WTC11 (cell line): ENCODE measurements at places on chromosomes 12 and 14. TPM values are rescaled to one million over a fixed set of nuclear protein-coding genes. Genes with fewer than 3 reads are reported as not detected.

DAO gene
- total RNA-seq, result 0.17 TPM in 1 of 3 replicates, not detected in the others

NKX2-1 gene
- total RNA-seq, result 0.16 to 0.18 TPM in 2 of 3 replicates, not detected in the other

APOLD1 gene
- 0.44 to 1.1 TPM (median 0.62 TPM) in 3 replicates for total RNA-seq

IGF1 gene
- total RNA-seq, result 0.05 TPM in 1 of 3 replicates, not detected in the others

GRCh38 chr14:68440820-68441219 lies 352.0 kb downstream of the ZFP36L1 start:
- H3K4me1 ChIP-seq, result peaks cover 15% of the 10 kb centered on the region
- no peak for DNase-seq
- H3K36me3 ChIP-seq, result peaks cover 3% of the 10 kb centered on the region; the same call in 1 of the 2 replicates
- no peak overlapping the region for H3K27ac ChIP-seq
- H3K27me3 ChIP-seq, result no peaks in the 10 kb centered on the region
- no peak overlapping the region for H3K4me3 ChIP-seq

DNA sequence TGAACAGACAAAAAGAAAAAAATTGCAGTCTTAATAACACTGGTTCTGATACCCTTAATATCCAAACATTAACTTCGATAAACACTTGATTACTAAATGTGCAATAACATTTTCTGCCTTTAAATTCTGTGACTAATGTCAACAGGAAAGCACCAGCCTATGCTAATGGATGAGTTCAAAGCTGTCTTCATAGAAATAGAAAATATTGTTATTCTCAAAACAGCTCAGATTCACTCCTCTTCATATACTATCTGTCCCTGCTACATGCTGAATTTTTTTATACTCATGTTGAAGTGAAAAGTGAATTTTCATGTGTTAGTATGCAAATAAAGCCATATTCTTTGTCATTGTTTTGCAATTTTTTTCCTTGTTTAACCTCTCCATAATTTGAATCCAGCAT lies 13.9 kb downstream of the TAS2R43 start:
- DNase-seq, result no peak
- H3K27me3 ChIP-seq, result peaks cover 7% of the 10 kb centered on the region
- no peak overlapping the region for H3K27ac ChIP-seq
- peaks cover 13% of the 10 kb centered on the region for H3K36me3 ChIP-seq
- no peak overlapping the region for H3K4me3 ChIP-seq

- H3K4me1 ChIP-seq, result 0 out of 2 replicates have a peak, but pooled peaks cover 3% of the 10 kb centered on the region
- DNase-seq, result no peak
- no peaks in the 10 kb centered on the region for H3K27me3 ChIP-seq
- no peak overlapping the region for H3K4me3 ChIP-seq
- H3K36me3 ChIP-seq, result no peaks in the 10 kb centered on the region
- no peak overlapping the region for H3K27ac ChIP-seq
Observed at GRCh38 chr14:56100556-56100955, 17.7 kb upstream of the PELI2 start.

DNA sequence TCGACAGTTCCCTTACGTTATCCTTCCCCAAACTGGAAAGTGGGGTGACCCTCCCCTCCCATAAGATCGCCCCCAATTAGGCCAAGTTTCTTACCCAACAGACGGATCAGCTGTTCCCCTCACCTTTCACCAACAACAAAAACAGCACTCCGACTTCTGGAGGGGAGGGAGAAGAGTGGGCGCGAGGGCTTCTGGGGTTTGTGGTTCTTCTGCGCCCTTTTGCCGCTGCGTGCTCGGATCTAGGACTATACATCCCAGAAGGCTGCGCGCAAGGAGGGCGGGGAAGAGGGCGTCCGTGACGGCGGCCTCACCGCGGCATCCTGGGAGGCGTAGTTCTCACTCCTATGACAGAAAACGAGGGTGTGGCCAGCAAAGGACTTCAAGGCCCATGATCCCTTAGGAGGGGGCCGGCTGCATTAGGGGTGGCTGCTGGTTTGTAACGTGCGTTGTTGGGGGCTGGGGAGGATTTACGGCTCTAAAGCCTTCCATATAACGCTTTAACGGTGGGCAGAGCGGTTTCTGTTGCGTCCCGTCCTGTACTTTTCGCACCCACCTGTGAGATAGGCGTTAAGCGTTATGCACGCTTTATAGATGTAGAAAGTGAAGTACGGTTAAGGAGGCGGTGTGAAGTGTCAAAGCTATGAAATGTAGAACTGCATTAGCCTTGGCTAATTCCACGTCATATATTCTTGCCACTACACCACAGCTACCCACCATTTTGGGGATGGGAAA lies at the start of gene CALCOCO1:
TSS of gene CALCOCO1 (minus strand) at position 143 of the 732 bp plus-strand sequence. CDS start 2,210 bp downstream, outside the sequence.
- DNase-seq, result peak; percentile 98
- peak within 1 kb of the TSS; percentile 94 for H3K4me3 ChIP-seq
- H3K36me3 ChIP-seq, result no peaks in the 10 kb centered on the region
- H3K27me3 ChIP-seq, result peaks cover 3% of the 10 kb centered on the region; the same call in 1 of the 2 replicates
- peaks cover 27% of the 10 kb centered on the region for H3K4me1 ChIP-seq

GRCh38 chr12:92953747-92954146 lies 24.7 kb upstream of the EEA1 start:
- H3K4me3 ChIP-seq, result no peak overlapping the region
- H3K27me3 ChIP-seq, result 0 out of 2 replicates have a peak, but pooled peaks cover 3% of the 10 kb centered on the region
- no peak for DNase-seq
- H3K36me3 ChIP-seq, result peaks cover 21% of the 10 kb centered on the region
- no peak overlapping the region for H3K27ac ChIP-seq

GRCh38 chr14:104467236-104467635 lies 112.3 kb upstream of the C14orf180 start:
- peaks cover 20% of the 10 kb centered on the region for H3K27me3 ChIP-seq
- no peaks in the 10 kb centered on the region for H3K36me3 ChIP-seq
- H3K27ac ChIP-seq, result no peak overlapping the region
- no peak for DNase-seq
- no peak overlapping the region for H3K4me3 ChIP-seq

DNA sequence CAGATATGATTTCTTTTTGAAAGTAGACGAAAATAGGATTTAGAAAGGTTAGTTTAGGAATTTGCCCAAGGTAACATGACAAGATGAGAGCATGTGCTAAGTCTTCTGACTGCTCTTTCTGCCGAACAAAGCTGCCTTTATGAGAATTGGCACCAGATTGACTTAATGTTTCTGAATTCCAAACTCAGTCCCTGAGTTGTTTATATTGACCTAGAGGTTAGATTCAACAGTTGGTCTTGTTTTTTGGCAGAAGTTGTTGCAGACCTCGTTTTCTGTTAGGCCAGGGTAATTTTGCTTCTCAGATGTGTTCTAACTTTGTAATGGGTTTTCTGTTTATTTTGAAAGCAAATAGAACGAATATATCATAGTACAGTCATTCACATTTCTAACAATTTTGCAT lies 61.5 kb upstream of the LRTM2 start:
- no peak for DNase-seq
- H3K4me1 ChIP-seq, result peaks cover 17% of the 10 kb centered on the region
- no peaks in the 10 kb centered on the region for H3K27me3 ChIP-seq

DNA sequence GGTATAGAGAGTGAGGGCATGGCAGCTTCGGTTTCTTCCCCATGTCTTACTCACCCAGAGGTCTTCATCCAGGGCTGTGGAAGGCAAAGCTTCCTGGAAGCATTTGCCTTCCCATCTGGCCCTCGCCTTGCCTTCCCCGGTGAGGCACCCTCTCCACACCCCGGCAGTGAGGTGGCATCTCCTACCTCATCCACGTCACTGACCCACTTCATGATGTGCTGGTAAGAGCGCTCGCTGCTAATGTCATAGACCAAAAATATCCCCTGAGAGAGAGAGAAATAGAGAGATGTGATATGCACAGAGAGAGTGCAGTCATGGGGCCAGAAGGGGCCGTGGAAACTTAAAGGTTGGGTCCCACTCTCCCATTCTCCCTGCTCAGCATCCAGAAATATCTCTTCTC lies 8.3 kb upstream of the GPX2 start:
- peaks cover 18% of the 10 kb centered on the region for H3K4me1 ChIP-seq
- no peaks in the 10 kb centered on the region for H3K27me3 ChIP-seq
- no peak for DNase-seq
- H3K4me3 ChIP-seq, result no peak overlapping the region
- peaks cover 23% of the 10 kb centered on the region for H3K36me3 ChIP-seq
- no peak overlapping the region for H3K27ac ChIP-seq

DNA sequence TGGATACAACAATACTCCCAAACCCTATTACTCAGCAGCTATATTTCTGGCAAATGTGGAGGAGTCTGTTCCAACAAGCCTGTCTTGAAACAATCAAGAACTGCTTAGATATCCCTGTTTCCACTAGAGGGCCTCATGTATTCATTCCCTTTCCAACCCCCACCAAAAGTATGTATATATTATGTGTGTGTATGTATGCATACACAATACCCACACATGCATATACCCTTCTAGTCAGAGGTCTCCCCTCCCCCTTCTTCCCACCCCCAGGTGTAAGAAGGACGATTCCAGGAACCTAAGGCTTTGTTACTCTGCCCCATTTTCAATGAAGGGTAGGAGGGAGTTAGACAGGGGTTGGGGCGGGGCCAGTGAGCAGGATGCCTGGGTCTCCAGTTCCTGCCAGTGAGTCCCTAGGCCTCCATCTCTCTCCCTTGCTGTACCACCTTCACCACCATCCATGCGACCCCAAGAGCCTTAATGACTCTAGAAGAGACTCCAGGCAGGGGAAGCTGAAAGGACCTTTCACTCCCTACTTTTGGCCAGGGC lies at the start of gene DGKA:
TSS of gene DGKA (plus strand) at position 392 of the 546 bp plus-strand sequence. CDS start 5,342 bp downstream, outside the sequence.
- peaks cover 40% of the 10 kb centered on the region for H3K4me1 ChIP-seq
- H3K27me3 ChIP-seq, result peaks cover 48% of the 10 kb centered on the region
- peak within 1 kb of the TSS; percentile 91 for H3K27ac ChIP-seq
- DNase-seq, result peak; percentile 55

GRCh38 chr12:1801303-1801975 lies 18.9 kb upstream of the LRTM2 start:
- no peaks in the 10 kb centered on the region; the same call in 1 of the 2 replicates for H3K27me3 ChIP-seq
- no peaks in the 10 kb centered on the region for H3K36me3 ChIP-seq
- no peak overlapping the region for H3K4me3 ChIP-seq
- no peak overlapping the region for H3K27ac ChIP-seq

GRCh38 chr12:122435186-122435585 lies 12.7 kb upstream of the CLIP1 start:
- no peak overlapping the region for H3K4me3 ChIP-seq
- H3K4me1 ChIP-seq, result no peaks in the 10 kb centered on the region
- H3K36me3 ChIP-seq, result no peaks in the 10 kb centered on the region

DNA sequence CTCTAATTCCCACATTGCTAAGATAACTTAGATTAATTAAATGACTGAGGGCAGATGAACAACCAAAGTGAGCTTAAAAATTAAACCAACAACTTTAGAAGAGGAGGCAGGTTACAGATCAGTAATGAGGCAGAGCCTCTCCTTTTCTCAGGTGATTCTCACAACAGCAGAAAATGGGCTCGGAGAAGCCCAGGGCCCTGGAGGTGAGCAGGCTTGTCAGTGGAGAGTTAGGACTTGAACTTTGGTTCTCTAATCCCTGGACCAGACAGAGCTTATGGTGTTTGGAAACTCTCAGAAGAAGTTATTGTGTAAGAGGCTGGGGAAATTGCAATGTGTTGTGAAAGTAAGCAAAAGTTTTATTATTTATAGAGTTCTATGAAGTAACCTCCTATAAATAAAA lies 2.8 kb downstream of the TRHDE start:
- H3K27ac ChIP-seq, result no peak overlapping the region
- H3K27me3 ChIP-seq, result peaks cover 56% of the 10 kb centered on the region
- H3K36me3 ChIP-seq, result no peaks in the 10 kb centered on the region
- no peak for DNase-seq

DNA sequence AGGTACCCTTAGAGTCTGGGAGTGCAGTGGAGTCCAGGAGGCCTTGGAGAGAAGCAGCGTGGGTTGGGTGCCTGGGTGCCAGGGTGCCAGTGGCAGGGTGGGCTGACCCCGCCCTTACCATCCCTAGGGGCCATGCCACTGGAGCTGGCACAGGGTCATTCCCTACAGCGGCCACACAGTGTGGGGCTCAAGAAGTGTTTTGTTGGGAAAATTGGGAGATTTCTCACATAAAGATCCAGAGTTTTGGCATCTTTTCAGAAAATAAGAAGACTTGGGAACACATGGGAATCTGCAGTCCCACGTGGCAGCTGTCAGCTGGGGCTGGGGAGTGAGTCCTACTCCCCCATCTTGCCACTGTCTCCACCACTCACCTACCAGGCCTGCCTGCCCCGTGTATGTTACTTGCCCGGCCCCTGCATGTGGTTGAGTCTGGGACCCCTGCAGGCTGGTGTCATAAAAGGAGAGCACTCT lies 4.2 kb downstream of the VASH1 start:
- H3K4me1 ChIP-seq, result peaks cover 30% of the 10 kb centered on the region
- H3K27ac ChIP-seq, result no peak overlapping the region
- peaks cover 51% of the 10 kb centered on the region for H3K27me3 ChIP-seq
- no peak for DNase-seq
- no peaks in the 10 kb centered on the region for H3K36me3 ChIP-seq

- DNase-seq, result peak; percentile 51
- H3K27me3 ChIP-seq, result peaks cover 14% of the 10 kb centered on the region
- peaks cover 46% of the 10 kb centered on the region for H3K4me1 ChIP-seq
- peak overlapping the region; percentile 21 for H3K4me3 ChIP-seq
- no peaks in the 10 kb centered on the region for H3K36me3 ChIP-seq
- H3K27ac ChIP-seq, result no peak overlapping the region
Observed at GRCh38 chr14:31934767-31935266, 142.3 kb upstream of the ARHGAP5 start.

DNA sequence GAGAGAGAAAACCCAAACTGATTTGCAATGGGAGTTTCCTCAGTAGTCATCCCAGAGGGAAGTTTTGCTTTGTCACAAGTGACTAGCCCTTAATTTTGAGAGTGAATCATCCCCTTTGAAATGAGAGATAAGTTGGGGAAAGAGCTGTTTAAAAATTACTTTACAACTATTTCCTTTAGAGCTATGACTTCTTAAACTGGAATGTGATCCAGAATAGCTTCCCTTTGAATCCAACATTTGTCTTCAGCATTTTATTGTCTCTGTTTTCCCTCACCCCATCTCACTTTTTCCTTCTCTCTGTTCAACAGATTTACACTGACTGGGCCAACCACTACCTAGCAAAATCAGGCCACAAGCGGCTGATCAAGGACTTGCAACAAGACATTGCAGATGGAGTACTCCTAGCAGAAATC lies 109.3 kb downstream of the NAV3 start:
- H3K4me1 ChIP-seq, result peaks cover 7% of the 10 kb centered on the region; the same call in 1 of the 2 replicates
- no peak overlapping the region for H3K4me3 ChIP-seq
- H3K27me3 ChIP-seq, result no peaks in the 10 kb centered on the region
- DNase-seq, result no peak
- H3K36me3 ChIP-seq, result no peaks in the 10 kb centered on the region

GRCh38 chr12:1204581-1205121 lies 213.6 kb downstream of the ERC1 start:
- no peak for DNase-seq
- peaks cover 4% of the 10 kb centered on the region for H3K36me3 ChIP-seq
- H3K27ac ChIP-seq, result no peak overlapping the region
- no peaks in the 10 kb centered on the region for H3K27me3 ChIP-seq
- H3K4me1 ChIP-seq, result peaks cover 17% of the 10 kb centered on the region

- H3K4me3 ChIP-seq, result no peak overlapping the region
- H3K27me3 ChIP-seq, result no peaks in the 10 kb centered on the region
- H3K36me3 ChIP-seq, result no peaks in the 10 kb centered on the region
- no peak for DNase-seq
- H3K4me1 ChIP-seq, result peaks cover 35% of the 10 kb centered on the region
Observed at GRCh38 chr12:75698052-75698451, 186.6 kb upstream of the KRR1 start.

- no peak overlapping the region for H3K27ac ChIP-seq
- peaks cover 11% of the 10 kb centered on the region for H3K4me1 ChIP-seq
- DNase-seq, result no peak
- H3K27me3 ChIP-seq, result no peaks in the 10 kb centered on the region
Observed at GRCh38 chr12:1322821-1323220, 271.6 kb downstream of the FBXL14 start.

GRCh38 chr12:111084605-111085004 lies 164.2 kb upstream of the MYL2 start:
- peaks cover 3% of the 10 kb centered on the region; the same call in 1 of the 2 replicates for H3K36me3 ChIP-seq
- no peak overlapping the region for H3K27ac ChIP-seq
- H3K4me1 ChIP-seq, result peaks cover 21% of the 10 kb centered on the region
- no peak for DNase-seq

GRCh38 chr14:73162251-73162650 lies 25.9 kb downstream of the PSEN1 start:
- H3K27me3 ChIP-seq, result no peaks in the 10 kb centered on the region
- H3K27ac ChIP-seq, result no peak overlapping the region
- H3K4me1 ChIP-seq, result no peaks in the 10 kb centered on the region
- H3K4me3 ChIP-seq, result no peak overlapping the region
